ENCODE measurements at places on chromosomes 2 and 18.

- H3K27me3 ChIP-seq: no peaks in the 10 kb centered on the region
- no peak for DNase-seq
- H3K36me3 ChIP-seq: peaks cover 43% of the 10 kb centered on the region
- H3K4me1 ChIP-seq: no peaks in the 10 kb centered on the region
These were observed 37.9 kb upstream of the C1GALT1C1L start for GRCh38 chr2:43714164-43714563.

- H3K27ac ChIP-seq: no peak overlapping the region
- no peaks in the 10 kb centered on the region for H3K27me3 ChIP-seq
- no peak for DNase-seq
- no peak overlapping the region for H3K4me3 ChIP-seq
These were observed 104.9 kb downstream of the TRIB2 start for GRCh38 chr2:12821656-12822055.

- no peak for DNase-seq
- peak overlapping the region; percentile 60 for H3K4me3 ChIP-seq
- no peak overlapping the region for H3K27ac ChIP-seq
- no peaks in the 10 kb centered on the region for H3K36me3 ChIP-seq
These were observed 33.6 kb downstream of the TTC32 start for GRCh38 chr2:19868224-19868623.

DNA sequence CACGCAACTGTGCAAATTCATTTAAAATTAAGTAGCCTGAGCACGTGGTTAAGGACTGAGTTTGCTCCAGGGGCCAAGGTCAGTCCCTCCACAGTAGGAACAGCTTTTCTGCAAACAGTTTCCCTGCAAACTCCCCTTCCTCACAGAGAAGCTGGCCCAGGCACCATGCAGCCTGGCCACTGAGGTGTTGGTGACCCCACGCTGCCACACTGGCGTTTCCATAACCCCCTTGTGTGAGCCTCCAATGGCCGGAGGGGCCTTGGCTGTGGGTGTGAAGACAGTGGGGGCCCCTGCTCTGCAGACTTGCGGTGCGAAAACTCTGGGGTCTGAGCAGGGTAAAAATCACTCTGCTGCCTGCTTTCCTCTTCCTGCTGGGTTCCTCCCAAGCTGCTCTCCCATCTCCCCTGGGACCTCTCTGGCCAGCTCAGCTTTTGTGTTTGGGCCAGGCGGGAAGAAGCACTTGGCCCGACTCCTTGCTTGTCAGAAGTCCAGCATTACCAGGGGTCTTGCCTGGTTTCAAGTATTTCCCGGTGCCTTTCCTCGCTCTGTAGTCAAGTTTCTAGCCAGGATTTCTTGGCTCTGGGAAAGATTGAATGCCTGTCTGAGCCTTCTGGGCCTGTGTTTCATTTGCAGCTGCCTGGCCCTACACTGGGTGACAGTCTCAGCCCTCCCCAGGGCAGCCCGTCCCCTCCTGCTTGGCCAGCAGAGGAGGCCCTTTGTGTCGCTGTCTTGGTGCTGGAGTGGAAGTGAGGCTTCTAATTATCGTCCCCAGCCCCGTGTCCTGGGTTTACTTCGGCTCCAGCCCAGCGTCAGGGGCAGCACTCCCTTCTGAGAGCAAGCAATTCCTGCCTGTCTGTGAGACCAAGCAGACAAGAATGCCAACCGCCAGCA lies 131.4 kb upstream of the SLC1A4 start:
- H3K27ac ChIP-seq: peak overlapping the region; percentile 90
- peak; percentile 89 for DNase-seq
- H3K4me1 ChIP-seq: peaks cover 36% of the 10 kb centered on the region
- no peaks in the 10 kb centered on the region for H3K36me3 ChIP-seq
- peak overlapping the region; percentile 14 for H3K4me3 ChIP-seq

DNA sequence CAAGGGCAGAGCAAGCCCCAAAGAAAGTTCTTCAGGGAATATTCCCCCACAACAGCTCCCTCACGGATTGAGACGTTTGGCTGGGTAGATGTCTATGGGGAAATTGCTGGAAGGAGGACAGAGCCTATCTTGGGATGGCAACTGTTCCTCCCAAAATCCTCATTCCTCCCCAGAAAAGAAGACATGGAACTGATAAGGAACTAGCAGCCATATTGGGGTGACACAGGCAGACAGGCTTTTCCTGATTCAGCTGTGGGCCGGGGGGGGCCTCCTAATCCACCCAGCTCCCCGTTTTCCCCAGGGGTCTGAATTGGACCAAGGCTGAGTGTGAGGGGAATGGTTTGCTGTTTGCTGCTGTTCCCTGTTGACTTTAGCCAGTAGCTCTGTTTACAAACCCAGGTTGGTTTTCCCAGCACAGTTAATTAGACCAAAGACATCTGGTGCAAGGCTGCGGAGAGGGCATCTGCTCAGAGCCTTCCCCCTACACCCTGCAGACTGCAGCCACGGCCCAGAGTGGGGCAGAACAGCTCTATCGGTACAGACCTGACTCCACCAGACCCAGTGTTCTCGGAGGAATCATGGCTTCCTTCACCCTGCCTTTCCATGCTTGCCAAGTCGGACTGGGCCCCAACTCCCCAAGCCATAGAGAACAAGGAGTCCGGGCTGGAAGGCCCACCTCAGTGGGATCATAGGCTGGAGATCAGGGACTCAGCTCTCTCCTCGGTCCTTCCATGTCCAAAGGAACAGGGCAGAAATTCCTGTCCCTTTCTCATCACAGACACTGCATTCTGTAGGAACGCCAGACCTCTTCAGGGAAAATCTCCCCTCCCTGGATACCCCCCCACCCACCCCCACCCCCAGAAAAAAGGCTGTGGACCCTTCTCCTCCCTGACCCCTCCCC lies 1.7 kb upstream of the PKDCC start:
- H3K4me1 ChIP-seq: no peaks in the 10 kb centered on the region
- H3K27me3 ChIP-seq: no peaks in the 10 kb centered on the region
- H3K36me3 ChIP-seq: no peaks in the 10 kb centered on the region
- H3K4me3 ChIP-seq: peak overlapping the region; percentile 79
- DNase-seq: no peak

GRCh38 chr2:184178229-184178628 lies 420.1 kb upstream of the ZNF804A start:
- no peaks in the 10 kb centered on the region for H3K27me3 ChIP-seq
- no peaks in the 10 kb centered on the region for H3K36me3 ChIP-seq
- no peak overlapping the region for H3K4me3 ChIP-seq

- H3K4me1 ChIP-seq: no peaks in the 10 kb centered on the region
- DNase-seq: no peak
- no peak overlapping the region for H3K27ac ChIP-seq
- H3K4me3 ChIP-seq: no peak overlapping the region
- H3K27me3 ChIP-seq: no peaks in the 10 kb centered on the region
These were observed 38.0 kb upstream of the SIX2 start for GRCh38 chr2:45047301-45047700.

DNA sequence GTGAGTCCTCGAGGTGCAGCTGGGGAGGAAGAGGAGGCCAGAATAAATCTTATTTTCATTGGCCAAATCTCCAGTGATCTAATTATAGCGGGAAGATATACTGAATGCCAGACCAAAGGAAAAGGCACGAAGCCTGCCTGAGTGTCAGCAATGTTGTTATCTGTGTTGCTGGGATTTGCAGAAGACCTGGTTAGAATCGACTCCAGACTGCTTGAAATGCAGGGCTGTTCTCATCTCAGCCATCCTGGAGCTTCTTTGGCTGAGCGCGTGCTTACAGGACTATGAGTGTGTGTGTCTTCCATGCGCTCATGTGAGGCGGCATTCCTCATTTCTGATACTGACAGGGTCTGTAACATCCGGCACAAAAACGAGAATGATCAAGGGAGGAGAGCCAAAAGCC lies 81.2 kb downstream of the TSN start:
- H3K4me1 ChIP-seq: no peaks in the 10 kb centered on the region
- H3K36me3 ChIP-seq: no peaks in the 10 kb centered on the region
- DNase-seq: no peak
- H3K27me3 ChIP-seq: no peaks in the 10 kb centered on the region
